ENCODE measurements at places on chromosomes 1 and 21. TPM values are rescaled to one million over a fixed set of nuclear protein-coding genes. Genes with fewer than 3 reads are reported as not detected.

- no peak overlapping the region for H3K27ac ChIP-seq
- DNase-seq: no peak
These were observed 286.6 kb upstream of the ZP4 start for GRCh38 chr1:238177351-238177750.

- H3K27me3 ChIP-seq: no peaks in the 10 kb centered on the region
- DNase-seq: no peak
- no peak overlapping the region for H3K27ac ChIP-seq
These were observed 17.0 kb upstream of the KCNA10 start for GRCh38 chr1:110535985-110536384.

Gene PLXNA2
- total RNA-seq: 78.4 TPM

Gene IFI44L
- total RNA-seq: 1.9 TPM

DNA sequence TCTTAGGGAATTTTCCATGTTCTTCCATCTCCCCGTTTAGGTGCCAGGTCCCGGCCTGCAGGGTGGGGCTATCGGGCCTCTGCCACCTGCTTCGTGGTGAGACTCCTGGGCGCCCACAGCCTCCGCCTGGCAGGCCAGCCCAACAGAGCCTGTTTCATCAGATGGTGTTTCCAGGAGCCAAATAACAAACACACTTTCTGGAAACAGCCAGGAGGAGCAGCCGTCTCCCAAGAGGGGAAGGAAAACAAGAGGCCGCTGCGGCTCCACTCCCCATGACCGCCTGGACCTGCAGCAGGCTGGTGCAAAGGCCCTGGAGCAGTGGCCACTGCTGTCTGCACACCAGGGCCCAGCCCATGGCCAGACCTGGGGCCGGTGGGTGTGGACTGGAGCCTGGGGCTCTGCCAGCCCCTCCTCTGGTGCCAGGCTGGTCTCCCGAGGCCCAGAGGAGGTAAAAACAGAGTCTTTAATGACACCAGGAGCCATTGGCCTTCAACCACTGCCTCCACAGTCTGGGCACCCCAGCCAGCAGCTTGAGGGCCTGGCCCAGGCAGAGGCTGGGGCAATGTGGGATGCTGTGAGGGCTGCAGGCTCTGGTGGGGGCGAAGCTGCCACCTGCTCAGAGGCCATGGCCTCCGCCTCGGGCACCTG is 55.0 kb downstream of the SLX9 start:
- no peaks in the 10 kb centered on the region for H3K4me1 ChIP-seq
- H3K36me3 ChIP-seq: no peaks in the 10 kb centered on the region
- H3K27me3 ChIP-seq: no peaks in the 10 kb centered on the region
- DNase-seq: no peak
- H3K4me3 ChIP-seq: no peak overlapping the region

Gene FUBP1
- total RNA-seq: 54.6 TPM

Gene CHI3L1
- 1.7 TPM for total RNA-seq

Gene PRAMEF9
- total RNA-seq: not detected

DNA sequence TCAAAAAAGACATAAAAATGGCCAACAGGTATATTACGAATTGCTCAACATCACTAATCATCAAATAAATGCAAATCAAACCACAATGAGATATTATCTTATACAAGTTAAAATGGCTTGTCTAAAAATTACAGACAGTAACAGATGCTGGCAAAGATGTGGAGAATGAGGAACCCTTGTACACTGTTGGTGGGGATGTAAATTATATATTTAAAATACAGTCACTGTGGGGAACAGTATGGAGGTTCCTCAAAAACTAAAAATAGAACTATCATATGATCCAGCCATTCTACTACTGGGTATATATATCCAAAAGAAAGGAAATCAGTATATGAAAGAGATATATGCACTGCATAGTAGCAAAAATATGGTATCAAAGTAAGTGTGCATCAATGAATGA is 1037.2 kb upstream of the B3GALT2 start:
- no peaks in the 10 kb centered on the region for H3K4me1 ChIP-seq
- no peak overlapping the region for H3K27ac ChIP-seq

GRCh38 chr1:155978973-155979429 is 654 bp upstream of the ARHGEF2 start:
- no peaks in the 10 kb centered on the region for H3K4me1 ChIP-seq
- no peaks in the 10 kb centered on the region for H3K36me3 ChIP-seq
- peak overlapping the region; percentile 89 for H3K4me3 ChIP-seq

Gene LYSMD1
- total RNA-seq: 4.4 TPM

- no peak overlapping the region for H3K4me3 ChIP-seq
- H3K4me1 ChIP-seq: peaks cover 10% of the 10 kb centered on the region
- H3K27me3 ChIP-seq: no peaks in the 10 kb centered on the region
- peak; percentile 45 for DNase-seq
These were observed 55.9 kb downstream of the MRPS6 start for GRCh38 chr21:34129039-34129891.

Gene RCC2
- 20.5 TPM for total RNA-seq

Gene GSTM1
- 26.9 TPM for total RNA-seq

Gene CRNN
- not detected for total RNA-seq

DNA sequence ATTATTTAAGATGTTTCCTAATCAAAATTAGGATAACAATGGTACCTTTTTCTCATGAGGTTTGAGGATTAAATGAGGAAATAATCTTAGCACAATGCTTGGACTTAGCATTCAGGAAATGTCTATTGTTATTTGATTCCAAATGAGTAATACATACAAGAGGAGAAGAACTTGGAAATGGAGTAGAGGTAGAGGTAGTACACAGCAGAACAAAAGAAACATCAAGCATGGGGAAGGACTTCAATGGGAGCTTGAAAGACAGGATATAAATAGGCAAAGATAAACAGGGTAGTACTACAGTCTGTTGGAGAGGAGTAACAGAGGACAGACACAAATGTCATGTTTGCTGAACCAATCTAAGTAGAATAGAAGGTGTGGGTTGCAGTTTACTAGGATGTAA is 59.5 kb upstream of the RGS2 start:
- DNase-seq: no peak
- H3K4me3 ChIP-seq: no peak overlapping the region
- H3K27me3 ChIP-seq: no peaks in the 10 kb centered on the region
- no peaks in the 10 kb centered on the region for H3K36me3 ChIP-seq
- H3K4me1 ChIP-seq: no peaks in the 10 kb centered on the region

DNA sequence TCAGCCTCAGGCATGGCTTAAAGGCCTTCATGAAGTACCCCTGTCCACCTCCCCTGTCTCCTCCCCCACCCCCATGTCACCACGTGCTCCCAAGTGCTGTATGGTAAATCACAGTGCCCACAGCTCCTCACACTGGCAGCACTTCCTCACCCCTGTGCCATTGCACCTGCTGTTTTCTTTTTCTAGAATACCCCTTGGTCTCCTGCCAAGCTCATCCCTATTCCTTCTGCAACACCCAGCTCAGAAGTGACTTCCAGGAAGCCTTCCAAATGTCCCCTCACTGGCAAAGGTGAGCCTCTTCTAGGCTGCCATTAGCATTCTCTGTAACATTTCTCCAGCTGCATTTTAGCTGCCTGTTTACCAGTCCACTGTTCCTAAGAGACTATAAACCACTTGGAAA is 9.4 kb downstream of the AKNAD1 start:
- H3K27me3 ChIP-seq: no peaks in the 10 kb centered on the region
- H3K27ac ChIP-seq: no peak overlapping the region
- no peak overlapping the region for H3K4me3 ChIP-seq
- DNase-seq: no peak

DNA sequence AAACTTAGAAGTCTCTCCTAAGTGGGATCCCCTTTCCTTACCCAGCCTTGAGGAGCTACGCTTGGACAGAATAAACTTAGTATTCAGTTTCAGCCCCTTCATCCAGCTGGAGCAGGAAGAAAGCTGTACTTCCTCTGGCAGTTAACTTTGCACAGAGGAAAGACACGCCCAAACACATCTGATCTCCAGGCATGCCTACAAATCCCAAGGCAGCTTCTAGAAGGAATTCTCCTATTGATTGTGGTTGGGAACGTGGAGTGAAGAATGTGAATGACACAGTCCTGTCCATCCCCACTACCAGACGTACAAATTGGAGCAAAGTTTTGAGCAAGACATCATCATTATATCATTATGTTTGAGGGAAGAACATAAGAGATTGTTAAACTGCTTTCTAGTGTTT is 6.6 kb upstream of the AK4 start:
- H3K4me3 ChIP-seq: no peak overlapping the region
- no peaks in the 10 kb centered on the region for H3K27me3 ChIP-seq
- no peak overlapping the region for H3K27ac ChIP-seq
- H3K4me1 ChIP-seq: peaks cover 7% of the 10 kb centered on the region
- no peak for DNase-seq

- DNase-seq: no peak
- H3K27ac ChIP-seq: no peak overlapping the region
- no peaks in the 10 kb centered on the region for H3K27me3 ChIP-seq
- H3K36me3 ChIP-seq: no peaks in the 10 kb centered on the region
- H3K4me3 ChIP-seq: no peak overlapping the region
These were observed 238.1 kb upstream of the OLFM3 start for GRCh38 chr1:102234753-102235359.

DNA sequence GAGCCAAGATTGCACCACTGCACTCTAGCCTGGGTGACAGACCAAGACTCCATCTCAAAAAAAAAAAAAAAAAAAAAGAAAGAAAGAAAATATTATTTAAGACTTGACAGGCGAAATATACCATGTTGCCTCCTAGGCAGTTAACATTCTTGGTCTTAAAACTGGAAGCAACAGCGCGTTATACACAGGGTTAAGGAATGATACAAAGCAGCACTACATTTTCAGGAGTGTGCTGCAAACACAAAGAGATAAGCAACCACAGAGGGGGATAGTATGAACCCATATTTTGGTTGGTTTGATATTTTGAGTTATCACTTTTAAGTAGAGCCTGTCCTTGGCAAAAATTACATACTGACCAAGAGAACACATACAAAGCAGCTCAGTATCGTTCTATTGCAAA is 25.1 kb downstream of the USP24 start:
- no peak overlapping the region for H3K4me3 ChIP-seq
- H3K36me3 ChIP-seq: no peaks in the 10 kb centered on the region
- no peak overlapping the region for H3K27ac ChIP-seq
- no peaks in the 10 kb centered on the region for H3K27me3 ChIP-seq
- peaks cover 31% of the 10 kb centered on the region for H3K4me1 ChIP-seq
- no peak for DNase-seq

DNA sequence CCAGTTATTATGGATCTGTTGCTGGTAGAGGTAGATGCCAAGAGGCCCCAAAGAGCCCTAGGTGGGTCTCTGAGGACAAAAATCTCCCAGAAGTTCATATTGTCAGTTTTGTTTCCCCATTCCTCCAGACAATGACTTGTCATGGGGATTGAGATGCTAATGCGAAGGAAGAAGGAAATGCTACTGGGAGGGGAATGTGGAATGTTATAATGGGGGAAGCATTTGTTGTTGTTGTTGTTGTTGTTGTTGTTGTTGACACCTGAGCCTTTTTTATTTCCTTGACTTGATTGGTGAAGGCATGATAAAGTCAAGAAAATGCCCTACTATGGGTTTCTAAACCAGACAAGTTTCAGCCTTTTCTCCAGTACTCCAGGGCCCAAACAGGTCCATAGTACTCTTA is 108.9 kb downstream of the BEND5 start:
- H3K4me3 ChIP-seq: no peak overlapping the region
- H3K27ac ChIP-seq: no peak overlapping the region
- no peaks in the 10 kb centered on the region for H3K27me3 ChIP-seq
- H3K36me3 ChIP-seq: no peaks in the 10 kb centered on the region
- no peak for DNase-seq

Measured in pancreas (tissue), 10 donors.